ENCODE measurements at places on chromosomes 16 and 17. TPM values are rescaled to one million over a fixed set of nuclear protein-coding genes. Genes with fewer than 3 reads are reported as not detected.

OR1F1 gene
- 0.41 TPM for total RNA-seq

PLK1 gene
- total RNA-seq = 1.6 TPM

DNA sequence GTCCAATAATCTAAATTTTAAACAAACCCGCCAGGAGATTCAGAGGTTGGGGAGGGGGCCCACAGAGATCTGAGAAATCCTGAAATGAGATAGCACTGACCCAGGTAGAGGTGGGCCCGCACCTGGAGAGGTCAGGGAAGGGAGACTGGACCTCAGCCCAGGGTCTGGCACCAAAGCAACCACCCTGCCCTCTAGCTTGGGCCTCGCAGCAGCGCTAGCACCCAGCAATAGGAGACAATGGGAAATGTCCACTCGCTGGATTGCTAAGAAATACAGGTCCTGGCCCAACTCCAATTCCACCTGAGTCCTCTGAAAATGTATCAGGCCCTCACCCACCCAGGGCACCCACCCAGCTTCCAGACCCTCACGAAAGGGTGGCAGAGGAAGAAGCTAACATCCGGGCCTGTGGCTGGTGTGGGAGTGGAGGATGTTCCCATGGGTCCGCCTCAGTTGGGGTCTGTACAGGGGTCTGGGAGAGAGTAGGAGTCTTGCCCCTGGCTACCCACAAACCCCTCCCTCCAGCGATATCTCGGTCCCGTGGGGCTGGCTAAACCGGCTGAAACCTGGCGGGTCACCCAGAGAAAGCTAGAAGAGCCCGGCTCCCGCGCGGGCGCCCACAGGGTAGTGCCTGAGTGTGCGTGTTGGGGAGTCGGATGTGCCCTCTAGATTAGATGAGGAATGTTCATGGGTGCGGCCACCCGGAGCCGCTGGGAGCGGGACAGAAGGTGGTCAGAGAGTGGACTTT, 1.1 kb downstream of the PLLP start:
- no peak for DNase-seq

MMP28 gene
- total RNA-seq = 9.4 TPM

- no peak for DNase-seq
These were observed 2.4 kb downstream of the ALKBH5 start for GRCh38 chr17:18185832-18186626.

- DNase-seq = no peak
These were observed 21.5 kb upstream of the CCL5 start for GRCh38 chr17:35901631-35902175.

All from frontal cortex (tissue), 4 donors.